Kidney tubule cell (primary cell): ENCODE measurements at places on chromosomes 5 and 9.

DNA sequence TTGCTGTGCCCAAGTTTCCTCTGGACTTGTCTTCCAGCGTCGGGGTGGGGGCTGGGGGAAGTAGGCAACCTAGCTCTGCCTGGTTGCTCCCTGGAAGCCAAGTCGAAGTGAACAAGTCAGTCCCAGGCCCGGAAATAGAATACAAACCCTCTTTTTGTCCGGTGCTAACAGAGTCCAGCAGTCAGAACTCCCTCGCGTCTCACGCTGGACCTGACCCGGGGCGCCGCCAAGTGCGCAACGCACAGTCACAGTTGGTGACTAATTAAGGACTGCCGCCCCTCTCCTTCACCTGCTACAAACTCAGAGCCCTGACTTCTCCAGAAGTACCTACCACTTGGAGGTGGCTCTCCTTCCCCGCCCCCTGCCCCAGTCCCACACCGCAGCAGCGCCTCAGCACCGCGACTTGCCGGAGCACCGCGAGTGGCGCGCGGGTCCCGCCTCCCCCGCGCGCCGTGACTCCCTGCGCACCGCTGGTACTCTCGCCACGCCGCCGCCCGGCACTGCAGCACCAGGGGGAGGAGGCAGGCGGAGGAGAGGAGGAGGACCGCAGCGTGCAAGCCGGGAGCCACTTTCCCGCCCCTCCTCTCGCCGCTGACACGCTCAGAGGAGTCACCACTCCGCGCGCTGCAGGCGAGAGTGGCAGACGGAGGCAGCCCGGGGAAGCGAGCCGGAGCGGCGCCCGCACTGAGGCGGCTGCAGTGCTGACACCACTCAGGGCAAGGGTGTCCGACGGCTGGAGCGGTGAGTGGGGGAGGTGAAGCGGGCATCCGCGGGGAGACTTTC, at the start of gene SV2C:
SV2C (plus strand) TSS at position 612 of the 783 bp plus-strand sequence. CDS start 48,368 bp downstream, outside the sequence.
- DNase-seq: peak; percentile 38

DNA sequence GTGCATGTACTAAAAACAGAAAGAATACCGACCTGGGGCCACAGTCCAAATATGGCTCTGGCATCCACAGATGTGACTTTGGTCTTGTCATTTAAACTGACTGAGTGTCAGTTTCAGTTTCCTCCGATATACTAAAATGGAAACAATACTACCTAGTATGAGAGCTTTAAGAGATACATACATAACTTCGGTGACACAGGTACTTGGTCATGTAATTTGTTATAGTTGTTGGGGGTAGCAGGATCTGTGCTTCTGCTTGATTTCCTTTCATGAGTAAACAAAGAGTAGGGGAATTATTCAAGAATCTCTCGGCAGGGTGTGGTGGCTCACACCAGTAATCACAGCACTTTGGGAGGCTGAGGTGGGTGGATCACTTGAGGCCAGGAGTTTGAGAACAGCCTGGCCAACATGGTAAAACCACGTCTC, 32.1 kb downstream of the MTMR12 start:
- no peak for DNase-seq

DNA sequence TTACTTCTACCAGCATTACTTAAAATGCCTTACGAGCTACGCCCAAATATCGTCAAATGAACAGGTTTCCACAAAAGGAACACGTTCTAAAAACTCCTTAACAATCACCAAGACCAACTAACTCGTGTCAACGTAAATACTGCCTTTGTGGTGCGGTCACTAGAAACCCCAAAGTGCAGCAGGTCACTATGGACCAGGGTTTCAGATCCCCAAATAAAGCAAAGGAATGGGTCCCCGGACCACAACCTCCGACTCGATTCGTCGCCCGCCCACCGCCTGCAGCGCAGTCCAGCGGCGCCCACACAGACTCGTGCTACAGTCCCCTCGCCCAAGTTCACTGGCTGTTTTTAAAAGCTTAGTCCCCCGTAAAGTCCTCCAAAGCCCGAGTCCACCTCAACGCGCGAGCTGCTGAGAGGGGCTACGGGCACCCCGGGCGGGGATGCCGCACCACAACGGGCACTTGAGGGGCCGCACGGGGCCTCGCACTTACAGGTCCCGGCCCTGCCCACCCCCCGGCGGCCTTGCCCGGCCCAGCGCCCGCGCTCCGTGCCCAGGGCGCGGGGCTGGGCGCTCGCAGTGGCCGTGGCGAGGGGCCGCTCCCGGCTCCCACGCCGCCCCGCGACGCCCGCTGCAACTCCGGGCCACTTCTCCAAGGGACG, 1.1 kb downstream of the NFIB start:
- peak; percentile 41 for DNase-seq

- DNase-seq: no peak
Observed at GRCh38 chr5:101543780-101544179, 640.7 kb upstream of the ST8SIA4 start.

- DNase-seq: no peak
Observed at GRCh38 chr9:77018058-77018968, 1.1 kb upstream of the FOXB2 start.

GRCh38 chr9:86545090-86545489, 190.9 kb upstream of the TUT7 start:
- no peak for DNase-seq

- no peak for DNase-seq
Observed at GRCh38 chr9:126457175-126457547, 130.5 kb downstream of the MVB12B start.

DNA sequence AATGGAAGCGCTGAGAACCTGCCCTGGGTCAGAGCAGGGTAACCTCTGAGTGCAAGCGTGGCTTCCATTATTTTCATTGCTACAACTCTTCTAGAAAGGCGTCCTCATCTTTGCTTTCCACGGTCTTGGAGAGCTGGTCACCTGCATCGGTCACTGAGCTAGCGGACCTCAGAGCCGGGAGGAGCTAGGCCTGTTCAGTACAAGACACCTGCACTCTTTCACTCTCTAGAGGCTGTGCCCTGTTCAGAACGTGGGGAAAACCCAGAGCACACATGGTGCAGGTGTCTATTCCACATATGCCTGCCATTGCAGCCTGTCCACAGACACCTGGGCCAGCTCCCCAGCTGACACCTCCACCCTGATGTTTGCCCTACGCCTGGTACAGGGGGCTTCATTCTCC, 147.8 kb upstream of the IRX2 start:
- DNase-seq: no peak

- peak; percentile 63 for DNase-seq
Observed at GRCh38 chr5:157463081-157463480, 3.1 kb downstream of the NIPAL4 start.

GRCh38 chr9:111186021-111186530, 143.9 kb downstream of the OR2K2 start:
- no peak for DNase-seq

- no peak for DNase-seq
Observed at GRCh38 chr9:137390553-137391410, 32.2 kb downstream of the EXD3 start.

GRCh38 chr5:141430332-141431113, at the start of gene PCDHGA12:
PCDHGA12 (plus strand) TSS chr5:141430507; CDS start chr5:141430760, 253 bp downstream.
- DNase-seq: peak; percentile 65

DNA sequence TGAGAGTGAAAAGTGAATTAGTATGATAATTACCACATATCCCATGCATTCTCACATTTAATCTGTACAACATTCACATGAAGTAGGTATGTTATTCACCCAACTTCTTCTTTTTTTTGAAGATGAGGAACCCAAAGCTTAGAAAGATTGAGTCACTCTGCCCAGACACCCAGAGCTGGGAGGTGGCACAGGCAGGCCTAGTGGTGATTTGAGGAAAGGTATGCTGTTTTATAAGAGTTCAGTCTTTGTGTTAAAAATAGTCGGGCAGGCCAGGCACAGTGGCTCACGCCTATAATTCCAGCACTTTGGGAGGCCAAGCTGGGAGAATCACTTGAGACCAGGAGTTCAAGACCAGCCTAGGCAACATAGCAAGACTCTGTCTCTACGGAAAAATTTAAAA, 285.3 kb downstream of the NR3C1 start:
- no peak for DNase-seq
